PC-9 (cell line): ENCODE measurements at places on chromosomes 2 and 18. TPM values are rescaled to one million over a fixed set of nuclear protein-coding genes. Genes with fewer than 3 reads are reported as not detected.
A peak's percentile ranks its signal among the peaks of the same experiment; 100 is the strongest.

ITM2C gene
- 76.0 and 96.4 TPM in 2 replicates for total RNA-seq

CLASP1 gene
- total RNA-seq = 61.8 and 83.5 TPM in 2 replicates

NOL4 gene
- total RNA-seq = not detected in 2 replicates

ANKRD62 gene
- total RNA-seq = 0.20 TPM in 1 of 2 replicates, not detected in the other

IL1RL2 gene
- 1.2 and 1.9 TPM in 2 replicates for total RNA-seq

WDR7 gene
- 5.9 and 7.7 TPM in 2 replicates for total RNA-seq

MSH6 gene
- total RNA-seq = 105 and 123 TPM in 2 replicates

TCF23 gene
- total RNA-seq = not detected in 2 replicates

FBXO41 gene
- 16.4 and 25.8 TPM in 2 replicates for total RNA-seq

IFIH1 gene
- 4.7 and 4.8 TPM in 2 replicates for total RNA-seq

GRCh38 chr2:191376981-191377629, 131.9 kb downstream of the MYO1B start:
- peak; percentile 48 for DNase-seq

- no peak for DNase-seq
Measured at GRCh38 chr18:59426855-59427254, 67.8 kb upstream of the LMAN1 start.

- DNase-seq = peak; percentile 50
Measured at GRCh38 chr2:36484454-36484853, 113.5 kb downstream of the FEZ2 start.

GRCh38 chr2:71897137-71897480, 250.6 kb downstream of the CYP26B1 start:
- DNase-seq = no peak

DNA sequence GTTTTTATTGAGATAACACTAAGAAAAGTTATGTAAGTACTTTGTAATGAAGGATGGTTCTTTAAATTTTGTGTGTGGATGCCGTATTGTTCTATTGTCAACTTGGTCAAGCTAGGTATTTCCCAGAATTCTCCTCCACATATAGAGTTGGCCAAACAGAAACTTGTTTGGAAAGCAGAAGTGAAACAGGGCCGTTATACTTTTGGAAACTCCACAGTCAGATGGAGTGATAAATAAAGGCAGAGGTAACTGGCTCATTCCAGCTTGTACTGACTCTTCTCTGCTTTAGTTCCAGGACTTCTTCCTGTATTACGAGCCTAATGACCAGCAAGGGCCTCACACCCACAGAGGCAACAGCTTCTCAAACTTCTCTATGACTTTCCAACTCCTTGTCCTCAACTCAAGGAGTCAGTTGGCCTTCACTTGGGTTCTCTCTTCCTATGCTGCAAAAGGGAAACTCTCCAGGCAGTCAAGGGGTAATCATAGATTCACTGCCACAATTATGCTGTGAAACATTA, 16.4 kb upstream of the STARD7 start:
- no peak for DNase-seq

GRCh38 chr2:214579035-214579434, 168.2 kb downstream of the VWC2L start:
- no peak for DNase-seq

DNA sequence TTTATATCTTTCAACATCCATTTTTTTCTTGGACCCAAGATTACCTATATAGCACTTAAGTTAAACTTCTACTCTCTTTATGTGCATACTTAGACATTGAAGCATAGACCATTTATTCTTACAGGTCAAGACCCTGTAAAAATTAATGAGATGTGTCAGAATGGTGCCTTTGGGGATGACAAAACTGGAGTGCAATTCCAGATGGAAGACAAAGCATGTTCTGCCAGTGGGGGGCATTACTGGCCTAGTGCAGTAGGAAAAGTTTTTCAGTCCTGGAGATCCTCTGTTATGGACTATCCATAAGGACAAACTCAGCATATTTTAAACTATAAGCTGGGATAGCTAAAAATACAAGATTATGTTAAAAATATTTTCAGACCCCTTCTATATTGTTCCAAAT, 57.8 kb upstream of the MMADHC start:
- no peak for DNase-seq

DNA sequence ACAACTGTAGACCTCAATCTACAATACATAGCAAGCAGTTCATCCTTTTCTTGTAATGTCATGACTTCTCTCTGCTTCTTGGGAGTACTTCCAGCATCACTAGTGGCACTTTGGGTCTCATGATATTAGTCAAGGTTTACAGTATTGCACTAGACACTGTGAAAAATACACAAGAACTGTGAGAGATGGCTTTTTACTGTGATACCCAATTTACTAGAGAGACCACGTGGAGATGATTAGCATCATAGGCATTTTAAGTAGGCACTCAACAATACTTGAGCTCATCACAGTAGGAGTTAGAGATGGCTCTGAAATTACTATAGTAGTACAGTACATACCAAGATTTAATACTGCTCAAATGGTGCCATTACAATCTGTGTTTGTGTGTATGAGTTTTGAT, 112.8 kb upstream of the EML6 start:
- DNase-seq = no peak

- no peak for DNase-seq
Measured at GRCh38 chr2:205148755-205149154, 533.5 kb upstream of the NRP2 start.

GRCh38 chr2:40380041-40380440, 71.8 kb downstream of the SLC8A1 start:
- no peak for DNase-seq

- no peak for DNase-seq
Measured at GRCh38 chr2:188695953-188696352, 278.2 kb upstream of the COL3A1 start.

- no peak for DNase-seq
Measured at GRCh38 chr2:588074-588645, 89.0 kb downstream of the TMEM18 start.

GRCh38 chr18:72544092-72544886, at the start of gene CBLN2:
CBLN2 (minus strand) TSS chr18:72544342; CDS start chr18:72542160, 2,182 bp downstream.
- DNase-seq = peak; percentile 64

DNA sequence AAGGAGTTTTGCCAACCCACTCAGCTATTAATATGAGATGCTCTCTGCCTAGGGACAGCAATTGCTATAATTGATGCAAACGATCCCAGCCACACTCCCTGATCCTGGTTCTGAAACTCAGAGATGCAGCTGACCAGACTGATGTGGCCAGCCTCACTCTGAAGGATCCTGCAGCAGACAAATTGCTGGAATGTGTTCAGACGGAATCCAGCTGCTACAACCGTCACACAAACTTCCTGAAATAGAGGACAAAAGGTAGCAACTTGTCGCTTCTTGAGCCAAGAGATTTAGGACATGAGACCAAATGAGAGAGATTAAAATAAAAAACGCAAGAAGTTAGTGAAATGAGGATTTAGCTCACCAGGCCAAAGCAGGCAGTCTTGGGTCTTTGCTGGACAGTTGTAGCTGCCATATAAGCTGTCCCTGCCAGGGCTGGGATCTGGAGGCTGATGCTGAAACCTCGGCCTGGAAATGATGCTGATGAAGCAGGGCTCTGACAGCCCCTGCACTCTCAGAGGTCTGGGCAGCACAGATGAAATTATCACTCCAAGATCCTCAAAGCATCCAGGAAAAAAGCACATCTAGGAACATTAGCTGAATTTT, 8.3 kb upstream of the YWHAQ start:
- no peak for DNase-seq

- no peak for DNase-seq
Measured at GRCh38 chr18:63309422-63309821, 10.1 kb downstream of the BCL2 start.

GRCh38 chr2:111225856-111226255, 105.1 kb downstream of the BCL2L11 start:
- no peak for DNase-seq

DNA sequence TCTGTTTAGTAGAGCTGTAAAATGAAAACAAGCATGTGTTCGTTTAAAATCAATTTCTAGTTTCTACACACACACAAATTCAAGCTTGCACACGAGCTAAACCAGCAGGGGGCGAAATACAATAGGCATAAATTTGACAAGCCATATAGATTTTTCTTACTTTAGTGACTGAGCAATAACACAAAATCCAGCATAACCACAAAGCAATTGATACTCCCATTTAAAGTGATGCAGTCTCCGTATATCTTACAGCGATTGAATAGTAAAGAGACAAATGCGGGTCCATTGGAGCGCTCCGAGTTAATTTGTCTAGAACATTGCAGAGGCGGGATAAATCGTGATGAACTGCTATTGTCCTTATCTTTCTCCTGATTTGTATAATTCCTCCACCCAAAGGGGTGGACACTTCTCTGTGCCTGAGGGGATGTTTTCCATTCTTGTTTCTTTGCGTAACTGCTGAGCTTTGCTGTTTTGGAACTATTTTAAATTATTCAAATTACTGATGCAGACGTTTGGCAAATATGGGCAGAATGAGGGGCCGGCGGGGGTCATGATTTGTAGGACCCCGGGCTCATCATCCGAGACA, 1.2 kb upstream of the AFTPH start:
- DNase-seq = peak; percentile 79
